SJSA1 (cell line): ENCODE measurements at places on chromosomes 16 and 17. TPM values are rescaled to one million over a fixed set of nuclear protein-coding genes. Genes with fewer than 3 reads are reported as not detected.

DNA sequence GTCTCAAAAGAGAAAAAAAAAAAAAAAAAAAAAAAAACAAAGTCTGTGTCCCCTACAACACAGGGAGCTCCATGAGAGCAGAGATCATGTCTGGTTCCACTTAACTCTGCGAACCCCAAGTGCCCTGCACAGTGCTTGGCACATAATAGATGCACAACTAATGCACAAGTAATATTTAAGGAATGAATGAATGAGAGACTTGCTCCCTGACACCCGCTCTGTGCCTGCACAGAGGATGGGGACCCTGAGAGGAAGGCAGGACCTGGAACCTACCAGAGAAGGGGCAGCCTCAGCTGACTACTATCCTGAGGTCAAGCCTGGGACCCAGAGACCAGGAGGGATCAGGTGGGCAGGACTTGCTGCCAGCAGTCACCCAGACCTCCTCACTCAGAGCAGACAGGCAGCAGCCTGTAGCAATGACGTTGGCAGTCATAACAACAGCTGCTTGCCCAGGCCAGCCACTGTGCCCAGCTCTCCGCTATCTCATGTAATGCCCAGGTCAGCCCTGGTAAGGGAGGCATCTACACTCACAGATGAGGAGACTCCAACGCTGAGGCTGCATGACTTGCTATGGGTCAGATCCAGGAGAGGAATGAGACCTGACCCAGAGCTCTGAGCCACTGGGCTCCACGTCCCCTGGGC, 2.9 kb downstream of the MYO15A start:
- H3K4me1 ChIP-seq, result no peaks in the 10 kb centered on the region
- 0 out of 2 replicates have a peak, but pooled peaks cover 4% of the 10 kb centered on the region for H3K36me3 ChIP-seq
- DNase-seq, result no peak
- H3K27ac ChIP-seq, result no peak overlapping the region
- H3K4me3 ChIP-seq, result no peak overlapping the region

- H3K36me3 ChIP-seq, result no peaks in the 10 kb centered on the region
- DNase-seq, result no peak
- no peak overlapping the region for H3K4me3 ChIP-seq
- peaks cover 11% of the 10 kb centered on the region for H3K4me1 ChIP-seq
- peaks cover 55% of the 10 kb centered on the region for H3K27me3 ChIP-seq
Measured at GRCh38 chr17:4587803-4588202, 3.5 kb downstream of the SMTNL2 start.

DNA sequence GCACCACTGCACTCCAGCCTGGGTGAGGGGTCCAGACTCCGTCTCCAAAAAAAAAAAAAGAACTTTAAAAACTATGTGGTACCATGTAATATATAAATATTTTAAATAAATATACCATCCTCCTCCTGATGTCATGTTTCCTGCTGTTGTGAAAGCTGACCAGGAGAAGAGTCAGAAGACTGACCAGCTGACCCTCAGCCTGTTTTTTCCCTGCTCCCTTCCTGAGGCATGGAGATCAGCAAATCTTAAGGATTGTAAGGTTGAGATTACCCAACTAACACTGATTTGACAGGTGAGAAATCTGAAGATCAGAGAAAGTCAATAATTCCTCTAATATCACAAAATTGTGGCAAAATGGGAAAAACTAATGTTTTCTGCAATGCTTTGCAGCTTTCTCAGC, 18.1 kb downstream of the NCOR1 start:
- no peaks in the 10 kb centered on the region for H3K4me1 ChIP-seq
- no peak overlapping the region for H3K4me3 ChIP-seq
- peaks cover 4% of the 10 kb centered on the region; the same call in 1 of the 2 replicates for H3K36me3 ChIP-seq

GRCh38 chr16:1290860-1291575, 18.4 kb upstream of the UBE2I start:
- no peaks in the 10 kb centered on the region for H3K36me3 ChIP-seq
- peaks cover 66% of the 10 kb centered on the region for H3K27me3 ChIP-seq
- no peak overlapping the region for H3K4me3 ChIP-seq
- H3K4me1 ChIP-seq, result no peaks in the 10 kb centered on the region
- no peak overlapping the region for H3K27ac ChIP-seq

- no peak for DNase-seq
- no peak overlapping the region for H3K27ac ChIP-seq
- no peaks in the 10 kb centered on the region for H3K4me1 ChIP-seq
- H3K27me3 ChIP-seq, result peaks cover 100% of the 10 kb centered on the region
- H3K4me3 ChIP-seq, result no peak overlapping the region
Measured at GRCh38 chr17:79162012-79162963, 87.7 kb downstream of the ENGASE start.

- H3K36me3 ChIP-seq, result no peaks in the 10 kb centered on the region
- H3K27ac ChIP-seq, result no peak overlapping the region
- no peak overlapping the region for H3K4me3 ChIP-seq
- DNase-seq, result no peak
- H3K4me1 ChIP-seq, result no peaks in the 10 kb centered on the region
Measured at GRCh38 chr17:28536532-28537218, 15.7 kb downstream of the UNC119 start.

CLDN6 gene
- total RNA-seq, result not detected in 2 replicates

PABPN1L gene
- total RNA-seq, result not detected in 2 replicates

OXLD1 gene
- 49.7 and 82.3 TPM in 2 replicates for total RNA-seq

NBR1 gene
- 57.4 and 96.2 TPM in 2 replicates for total RNA-seq
